ENCODE measurements at places on chromosomes 13 and 19.

- no peak for DNase-seq
These were observed 362.1 kb downstream of the EFNB2 start for GRCh38 chr13:106173346-106173745.

GRCh38 chr19:12913011-12913561 lies 6.0 kb downstream of the SYCE2 start:
- no peak for DNase-seq

DNA sequence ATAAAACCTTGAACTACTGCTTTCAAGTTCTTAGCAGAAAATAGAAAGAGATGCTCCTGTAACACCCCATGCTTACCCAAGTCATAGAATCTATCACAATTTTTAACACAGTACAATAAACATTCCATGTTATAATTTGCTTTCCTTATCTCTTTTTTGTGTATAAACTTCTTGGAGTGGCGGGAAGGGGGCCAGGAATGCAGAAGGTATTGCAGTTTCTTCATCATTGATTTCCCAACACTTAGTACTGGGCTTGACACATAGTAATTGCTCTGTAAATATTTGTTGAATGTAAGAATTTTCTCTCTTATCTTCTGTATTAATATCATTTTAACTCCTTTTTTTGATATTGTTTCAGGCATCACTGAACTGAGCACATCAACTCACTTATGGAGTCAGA lies 535.8 kb downstream of the KCTD12 start:
- DNase-seq: no peak

- no peak for DNase-seq
These were observed 23.8 kb downstream of the NAXD start for GRCh38 chr13:110638814-110639806.

GRCh38 chr13:91778123-91778522 lies 379.7 kb downstream of the GPC5 start:
- DNase-seq: no peak

DNA sequence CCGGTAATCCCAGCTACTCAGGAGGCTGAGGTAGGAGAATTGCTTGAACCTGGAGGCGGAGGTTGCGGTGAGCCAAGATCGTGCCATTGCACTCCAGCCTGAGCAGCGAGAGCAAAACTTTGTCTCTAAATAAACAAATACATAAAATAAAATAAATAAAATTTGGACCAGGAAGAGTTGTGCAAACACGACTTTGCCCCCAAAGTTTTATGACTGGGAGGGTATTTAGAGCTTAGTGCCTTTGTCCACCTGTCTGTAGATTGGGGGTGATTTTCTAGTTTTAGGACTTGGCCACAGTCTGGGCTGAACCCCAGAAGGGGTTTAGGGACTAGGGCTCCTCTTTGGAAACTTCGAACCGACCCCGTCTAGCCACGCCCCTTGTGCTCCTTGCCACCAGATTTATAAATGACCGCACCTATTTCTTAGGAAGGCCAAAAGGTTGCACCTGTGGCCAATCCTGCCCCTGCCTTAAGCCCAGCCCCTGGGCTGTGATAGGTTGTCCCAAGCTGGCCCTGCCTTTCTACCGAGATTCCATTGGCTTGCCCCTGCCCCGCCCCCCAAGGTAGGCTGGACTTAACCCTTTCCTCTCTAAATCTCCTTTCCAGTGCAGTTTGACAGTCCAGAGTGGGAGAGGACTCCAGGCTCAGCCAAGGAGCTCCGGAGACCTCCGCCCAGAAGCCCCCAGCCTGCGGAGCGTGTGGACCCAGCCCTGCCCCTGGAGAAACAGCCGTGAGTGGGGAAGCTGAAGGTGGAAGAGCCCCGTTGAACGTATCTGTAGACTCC lies 5.3 kb downstream of the SHD start:
- no peak for DNase-seq

GRCh38 chr13:49314344-49314882 lies 66.7 kb downstream of the CDADC1 start:
- no peak for DNase-seq

- no peak for DNase-seq
These were observed 543.3 kb upstream of the SPRY2 start for GRCh38 chr13:80884056-80884785.

DNA sequence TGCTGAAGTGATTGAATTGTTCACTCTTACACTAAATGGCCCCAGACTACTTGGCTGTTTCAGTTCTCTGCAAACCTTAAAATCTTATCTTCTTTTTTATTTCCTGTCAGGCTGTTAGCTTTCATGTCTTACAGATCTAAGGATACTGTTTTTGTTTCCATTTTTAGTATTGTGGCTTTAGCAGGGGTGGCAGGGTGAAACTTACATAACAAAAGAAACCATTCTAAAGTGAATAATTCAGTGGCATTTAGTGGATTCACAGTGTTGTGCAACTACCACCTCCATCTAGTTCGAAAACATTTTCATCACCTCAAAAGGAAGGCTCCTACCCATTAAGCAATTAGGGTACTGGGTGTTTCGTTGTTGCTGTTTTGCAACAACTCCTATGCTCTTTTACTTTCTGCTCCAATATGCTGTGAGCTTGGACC lies 19.8 kb downstream of the TMEM272 start:
- DNase-seq: no peak

DNA sequence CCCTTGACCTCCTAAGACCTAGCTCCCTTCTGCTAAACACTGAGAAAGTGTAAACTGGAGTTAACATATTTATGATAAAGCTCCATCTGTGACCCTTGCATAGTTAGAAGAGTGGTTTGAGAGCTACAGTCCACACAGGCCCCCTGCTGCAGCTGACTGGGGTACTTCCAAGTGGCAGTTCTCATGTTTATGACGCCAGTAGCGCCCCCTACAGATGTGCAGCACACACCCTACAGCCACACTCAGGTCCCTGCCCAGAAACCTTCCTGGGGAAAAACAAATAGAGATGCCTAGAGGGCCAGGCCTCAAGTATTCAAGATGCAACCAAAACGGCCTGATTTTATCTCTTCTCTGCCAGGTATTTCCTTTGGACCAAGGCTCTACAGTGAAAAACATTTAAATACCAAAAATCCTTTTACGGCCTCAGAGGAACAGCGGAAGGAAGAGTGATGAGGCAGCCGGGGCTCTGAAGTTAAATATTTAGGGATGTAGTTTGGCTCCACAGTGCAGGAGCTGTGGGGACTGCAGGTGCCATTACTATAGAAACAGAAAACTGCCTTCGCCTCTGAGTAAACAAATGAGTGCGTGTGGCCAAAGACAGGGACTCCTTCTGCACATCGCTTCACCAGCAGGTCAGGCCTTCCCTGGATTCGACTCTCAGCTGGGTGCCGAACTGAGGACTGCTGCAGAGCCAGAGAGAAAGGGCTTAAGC lies 553.1 kb downstream of the EFNB2 start:
- DNase-seq: no peak

- no peak for DNase-seq
These were observed 543.3 kb downstream of the FGF9 start for GRCh38 chr13:22214184-22214583.

DNA sequence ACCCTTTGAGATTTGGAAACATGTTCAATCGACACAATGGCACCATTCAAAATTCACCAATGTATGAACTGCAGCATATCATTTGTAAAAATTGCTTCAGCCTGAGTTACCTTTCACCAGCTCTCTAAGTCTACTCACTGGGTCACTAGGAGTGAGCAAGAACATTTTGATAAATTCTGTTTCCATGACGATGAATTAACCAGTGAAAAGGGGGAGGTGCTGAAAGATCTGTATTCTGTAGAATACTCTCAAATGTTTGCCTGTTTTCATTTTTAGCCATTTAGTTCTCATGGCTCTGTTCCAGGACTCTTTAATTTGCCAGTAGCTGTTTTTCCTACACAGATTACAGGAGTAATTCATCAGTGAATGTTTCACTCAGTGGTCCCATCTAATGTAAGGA lies 883.4 kb downstream of the DIAPH3 start:
- DNase-seq: no peak

Measured in CD4-positive, alpha-beta T cell treated with Interferon alpha-2 for 1 hour (primary cell).